ENCODE measurements at places on chromosomes 4 and X. TPM values are rescaled to one million over a fixed set of nuclear protein-coding genes. Genes with fewer than 3 reads are reported as not detected.

Gene ITM2A
- total RNA-seq = 64.3 TPM

Gene CSN1S1
- total RNA-seq = not detected

Gene MSANTD1
- total RNA-seq = 5.9 TPM

Gene PNCK
- total RNA-seq = 27.5 TPM

Gene NAP1L3
- total RNA-seq = 126 TPM

Gene CTAG1A
- not detected for total RNA-seq

Gene P2RY8
- total RNA-seq = 0.16 TPM

Gene PRR32
- not detected for total RNA-seq

Gene RTL9
- total RNA-seq = 0.16 TPM

Gene NXF3
- total RNA-seq = not detected

Gene FAM114A1
- total RNA-seq = 10.9 TPM

Gene SPANXA2
- total RNA-seq = not detected

Gene MXRA5
- total RNA-seq = 1.7 TPM

Gene JCHAIN
- total RNA-seq = not detected

Gene HOPX
- total RNA-seq = 79.2 TPM

Gene CC2D2A
- 19.8 TPM for total RNA-seq

Gene SRPX
- 2.5 TPM for total RNA-seq

Gene SCRG1
- total RNA-seq = 2.8 TPM

Gene NPY2R
- total RNA-seq = 1.2 TPM

Gene HEPH
- 5.1 TPM for total RNA-seq

Gene AFM
- not detected for total RNA-seq

Gene AKAP4
- total RNA-seq = not detected

Gene SNX25
- 50.4 TPM for total RNA-seq

Gene XPNPEP2
- 0.31 TPM for total RNA-seq

Gene ARSJ
- total RNA-seq = 0.31 TPM

Gene ANTXR2
- total RNA-seq = 20.1 TPM

Gene PCDH18
- 26.0 TPM for total RNA-seq

Gene PDGFRA
- 74.7 TPM for total RNA-seq

Gene GAGE12E
- total RNA-seq = not detected

Gene AKAP14
- total RNA-seq = 1.4 TPM

Gene USP26
- total RNA-seq = not detected

Gene PAGE4
- not detected for total RNA-seq

Gene ZFYVE28
- 3.7 TPM for total RNA-seq

Gene MAPK10
- 265 TPM for total RNA-seq

Gene FAM47A
- total RNA-seq = not detected

Gene GIMD1
- not detected for total RNA-seq

Gene PSAPL1
- not detected for total RNA-seq

Gene CEP135
- 42.0 TPM for total RNA-seq

Gene FAAH2
- 1.2 TPM for total RNA-seq

Gene CT45A10
- not detected for total RNA-seq

Gene DDX53
- not detected for total RNA-seq

Gene PGAM4
- not detected for total RNA-seq

Gene IL21
- not detected for total RNA-seq

Gene AREG
- total RNA-seq = not detected

Gene LRRC66
- total RNA-seq = 0.47 TPM

Gene CTAG1B
- total RNA-seq = not detected

Gene ZXDB
- total RNA-seq = 20.0 TPM

Gene C4orf51
- not detected for total RNA-seq

Gene MCUB
- 44.9 TPM for total RNA-seq

Gene PPA2
- 72.7 TPM for total RNA-seq

Gene TMEM271
- 23.6 TPM for total RNA-seq

Gene TLR1
- 10.5 TPM for total RNA-seq

Gene ARHGAP36
- 0.31 TPM for total RNA-seq

Gene HTR2C
- 0.31 TPM for total RNA-seq

Gene ZNF157
- 4.7 TPM for total RNA-seq

Measured in occipital lobe (tissue), 3 donors.